ENCODE measurements at places on chromosomes 7 and 10.

- DNase-seq = no peak
Observed at GRCh38 chr10:126504761-126505112, 116.5 kb upstream of the ADAM12 start.

- no peak for DNase-seq
Observed at GRCh38 chr7:44324481-44325200, 753 bp downstream of the CAMK2B start.

- DNase-seq = peak; percentile 27
Observed at GRCh38 chr10:132397671-132398565, 918 bp downstream of the PWWP2B start.

DNA sequence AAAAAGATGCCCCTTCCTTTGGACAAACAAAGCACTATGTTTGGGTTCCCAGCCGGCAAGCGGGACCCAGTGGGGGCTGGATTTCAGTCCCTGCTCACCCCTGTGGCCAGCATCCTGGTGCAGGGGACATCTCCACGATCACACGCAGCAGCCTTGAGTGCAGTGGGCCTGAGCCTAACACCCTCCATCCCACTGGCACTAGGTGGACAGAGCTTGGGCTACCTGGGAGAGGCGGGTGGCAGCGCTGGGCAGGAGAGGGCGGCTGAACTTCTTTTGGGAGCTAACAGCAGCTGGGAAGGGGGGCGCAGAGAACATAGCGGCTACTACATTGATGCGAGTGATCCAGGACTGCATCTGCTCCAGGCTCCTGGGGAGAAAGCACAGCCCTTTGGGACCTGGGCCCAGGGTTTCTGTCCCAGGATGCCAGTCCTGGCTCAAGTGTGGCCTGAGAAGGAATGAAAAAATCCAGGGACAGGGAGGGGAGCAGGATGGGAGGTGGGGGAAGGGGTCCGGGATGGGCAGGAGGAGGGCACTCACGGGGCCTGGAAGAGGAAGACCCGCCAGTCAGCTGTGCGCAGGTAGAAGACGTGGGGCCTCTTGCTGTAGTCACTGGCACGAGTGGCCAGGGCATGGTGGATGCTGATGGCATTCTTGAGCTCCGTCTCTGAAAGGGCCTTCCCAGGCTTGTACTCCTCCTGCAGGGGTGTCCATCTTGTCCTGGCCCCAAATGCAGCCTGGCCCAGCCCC is 9.0 kb downstream of the NFKB2 start:
- DNase-seq = no peak

GRCh38 chr7:143337216-143337615 is 21.3 kb downstream of the CLCN1 start:
- DNase-seq = no peak

DNA sequence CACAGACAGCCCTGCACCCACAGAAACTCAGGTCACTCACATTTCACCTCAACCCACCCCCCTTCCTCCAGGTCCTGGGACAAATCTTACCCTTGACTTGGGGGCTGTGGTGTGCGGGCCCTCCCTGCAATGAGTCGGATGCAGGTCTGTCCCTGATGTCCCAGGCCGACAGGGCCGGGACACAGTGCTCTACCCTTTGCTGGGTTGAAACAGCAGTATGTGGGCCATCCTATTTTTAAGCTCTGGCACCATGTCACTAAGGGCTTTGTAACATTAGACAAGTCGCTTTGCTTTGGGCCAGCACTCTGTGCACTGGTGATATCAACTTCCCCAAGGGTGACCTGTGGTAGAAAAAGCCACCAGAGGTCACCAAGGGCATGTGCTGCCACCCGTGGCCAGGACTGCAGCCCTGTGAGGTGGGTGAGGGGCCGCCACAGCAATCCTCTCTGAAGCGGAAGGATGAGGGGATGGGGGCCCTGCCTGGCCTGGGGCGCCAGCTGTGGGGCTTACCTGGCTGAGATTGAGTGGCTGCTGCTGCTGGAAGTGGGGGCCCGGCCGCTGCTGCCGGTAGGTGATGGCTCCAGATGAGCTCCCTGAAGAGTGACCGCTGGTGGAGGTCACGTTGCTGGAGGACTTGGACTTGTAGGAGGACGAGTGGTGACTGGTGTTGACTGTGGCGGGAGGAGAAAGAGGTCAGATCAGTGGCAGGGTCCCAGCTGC is 51.3 kb downstream of the CLEC2L start:
- no peak for DNase-seq

- no peak for DNase-seq
Observed at GRCh38 chr7:157193274-157193673, 54.5 kb downstream of the UBE3C start.

GRCh38 chr10:65328486-65328885 is 1597.3 kb upstream of the LRRTM3 start:
- no peak for DNase-seq

DNA sequence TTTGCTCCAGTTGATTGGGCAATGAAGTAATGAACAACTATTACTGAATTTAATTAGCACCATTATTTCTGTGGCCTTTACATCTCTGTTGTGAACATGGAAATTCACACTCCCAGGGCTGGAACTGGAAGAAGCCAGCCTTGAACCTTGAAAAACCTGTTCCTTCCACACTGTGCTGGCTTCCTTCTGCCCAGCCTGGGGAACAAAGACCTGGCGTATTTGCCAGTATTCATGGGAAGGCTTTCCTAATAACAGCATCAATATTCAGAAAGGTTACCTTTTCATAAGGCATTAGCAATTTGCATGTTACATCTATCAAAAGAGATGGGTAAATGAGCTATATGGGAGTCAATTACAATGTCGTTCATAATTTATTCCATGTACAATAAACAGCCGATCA is 1.3 kb downstream of the C10orf90 start:
- no peak for DNase-seq

- no peak for DNase-seq
Observed at GRCh38 chr7:158707610-158708009, 3.0 kb upstream of the NCAPG2 start.

GRCh38 chr10:43225787-43226153 is 41.1 kb downstream of the RASGEF1A start:
- DNase-seq = no peak

DNA sequence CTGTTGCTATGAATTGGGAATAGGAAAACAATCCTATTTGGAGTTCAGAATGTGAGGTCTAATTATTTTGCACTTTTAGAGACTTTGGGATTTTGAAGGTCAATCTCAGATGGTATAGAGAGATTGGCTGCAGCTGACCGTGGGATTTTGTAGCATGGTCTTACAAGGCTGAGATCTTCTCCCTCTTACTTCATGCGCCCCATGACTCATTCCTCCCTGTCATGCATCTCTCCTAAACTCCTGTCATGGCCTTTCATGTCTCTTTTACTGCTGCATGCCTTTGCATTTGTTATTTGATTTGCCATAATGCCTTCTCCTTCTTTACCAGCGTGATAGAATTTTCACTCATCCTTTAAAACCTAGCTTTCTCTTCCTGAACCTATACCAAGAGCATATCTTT is 133.1 kb downstream of the BBS9 start:
- DNase-seq = no peak

DNA sequence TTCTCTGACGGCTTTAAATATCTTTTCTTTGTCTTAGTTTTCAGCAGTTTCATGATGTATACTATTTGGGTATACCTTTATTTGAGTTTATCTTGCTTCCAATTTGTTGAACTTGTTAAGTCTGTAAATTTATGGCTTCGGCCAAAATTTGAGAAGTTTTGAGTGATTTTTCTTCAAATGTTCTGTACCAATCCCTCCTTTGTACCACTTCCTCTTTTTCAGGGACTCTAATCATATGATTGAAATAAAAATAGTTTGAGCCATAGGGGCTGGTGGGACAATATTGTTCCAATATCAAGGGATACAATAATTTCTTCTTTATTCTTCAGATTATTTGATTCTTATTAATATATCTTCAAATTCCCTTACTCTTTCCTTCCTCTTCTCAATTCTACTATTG is 43.1 kb upstream of the CTTNBP2 start:
- no peak for DNase-seq

- no peak for DNase-seq
Observed at GRCh38 chr7:104327938-104328295, 486 bp upstream of the LHFPL3 start.

GRCh38 chr10:44416936-44417335 is 32.0 kb upstream of the CXCL12 start:
- no peak for DNase-seq

DNA sequence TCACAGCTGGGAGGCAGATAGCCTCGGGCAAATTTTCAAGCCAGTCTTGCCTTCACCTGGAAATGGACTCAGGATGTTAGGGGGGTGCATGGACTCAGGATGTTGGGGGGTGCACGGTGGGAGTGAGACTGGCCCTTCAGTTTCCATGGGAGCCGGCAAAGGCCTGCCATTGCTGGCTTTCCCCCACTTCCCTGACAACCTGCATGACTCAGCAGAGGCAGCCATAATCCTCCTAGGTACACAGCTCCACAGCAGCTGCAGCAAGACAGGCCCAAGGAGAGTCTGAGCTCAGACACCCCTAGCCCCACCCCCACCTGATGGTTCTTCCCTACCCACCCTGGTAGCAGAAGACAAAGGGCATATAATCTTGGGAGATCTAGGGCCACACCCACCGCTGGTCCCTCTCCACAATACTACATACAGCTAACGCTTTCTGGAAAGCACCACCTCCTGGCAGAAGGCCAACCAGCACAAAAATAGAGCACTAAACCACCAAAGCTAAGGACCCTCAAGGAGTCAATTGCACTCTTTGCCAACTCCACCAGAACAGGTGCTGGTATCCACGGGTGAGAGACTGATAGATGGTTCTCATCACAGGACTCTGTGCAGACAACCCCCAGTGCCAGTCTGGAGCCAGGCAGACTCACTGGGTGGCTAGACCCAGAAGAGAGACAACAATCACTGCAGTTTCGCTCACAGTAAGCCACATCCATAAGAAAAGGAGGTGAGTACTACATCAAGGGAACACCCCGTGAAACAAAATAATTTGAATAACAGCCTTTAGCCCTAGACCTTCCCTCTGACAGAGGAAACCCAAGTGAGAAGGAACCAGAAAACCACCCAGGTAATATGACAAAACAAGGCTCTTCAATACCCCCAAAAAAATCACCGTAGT is 18.3 kb downstream of the C7orf25 start:
- no peak for DNase-seq

GRCh38 chr10:12006671-12007070 is 35.9 kb downstream of the UPF2 start:
- no peak for DNase-seq

DNA sequence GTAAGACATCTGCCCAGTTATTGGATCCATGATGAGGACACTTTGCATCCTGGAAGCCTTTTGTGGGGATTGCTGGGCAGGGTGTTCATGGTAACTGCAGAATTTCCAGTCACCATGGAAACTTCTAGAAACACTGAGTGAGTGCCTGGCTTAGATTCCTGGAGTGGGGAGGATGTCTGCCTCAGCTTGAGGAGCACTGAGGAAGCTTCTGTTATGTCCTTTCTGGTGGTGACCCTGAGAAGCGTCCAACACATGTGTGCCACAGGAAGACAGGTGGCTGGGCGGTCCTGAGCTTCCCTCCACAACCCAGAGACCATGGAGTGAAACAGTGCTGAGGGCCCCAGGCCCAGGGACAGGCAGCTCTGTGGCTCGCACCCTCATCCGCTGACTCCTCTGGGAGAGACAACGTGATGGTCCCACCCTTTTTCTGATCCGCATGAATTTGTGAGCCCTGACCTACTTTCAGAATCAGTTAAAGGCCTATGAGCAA is 191.8 kb upstream of the CXCL12 start:
- peak; percentile 61 for DNase-seq

- no peak for DNase-seq
Observed at GRCh38 chr7:94594882-94595281, 61.1 kb downstream of the SGCE start.

DNA sequence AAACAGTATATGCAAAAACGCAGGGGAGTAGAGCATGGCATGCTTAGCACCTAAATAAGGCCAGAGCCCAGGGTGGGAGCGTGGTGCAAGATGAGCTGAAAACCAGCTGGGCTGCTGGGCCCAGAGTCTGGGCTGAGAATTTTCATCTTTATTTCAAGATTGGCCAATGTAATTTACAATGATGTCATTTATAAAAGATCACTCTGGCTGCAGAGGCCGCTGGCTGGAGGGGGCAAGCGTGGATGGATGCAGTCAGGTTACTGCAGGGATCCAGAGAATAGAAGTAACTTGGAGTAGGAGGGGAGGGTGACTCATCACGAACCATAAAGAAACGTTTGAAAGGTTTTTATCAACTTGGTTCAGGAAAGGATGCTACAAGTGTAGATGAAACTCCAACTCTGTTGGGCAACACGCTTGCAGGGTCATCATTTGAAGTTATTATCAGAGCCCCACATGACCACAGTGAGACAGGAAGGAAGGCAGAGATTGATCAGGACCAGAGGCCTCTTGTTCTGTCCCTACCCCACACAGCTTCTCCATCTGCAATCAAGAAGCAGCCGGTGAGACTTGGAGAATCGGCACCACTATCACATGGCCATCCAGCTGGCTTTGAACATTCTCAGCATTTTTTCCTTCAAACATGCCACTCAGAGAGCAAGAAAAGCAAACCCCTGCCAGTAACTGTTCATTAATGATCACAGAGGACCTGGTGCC is 49.2 kb downstream of the ODAD2 start:
- no peak for DNase-seq

GRCh38 chr7:45626441-45627430 is 52.6 kb downstream of the ADCY1 start:
- no peak for DNase-seq

GRCh38 chr7:151637781-151638261 is 118.1 kb upstream of the RHEB start:
- no peak for DNase-seq

GRCh38 chr10:14510346-14510745 is 179.6 kb upstream of the FRMD4A start:
- DNase-seq = no peak

DNA sequence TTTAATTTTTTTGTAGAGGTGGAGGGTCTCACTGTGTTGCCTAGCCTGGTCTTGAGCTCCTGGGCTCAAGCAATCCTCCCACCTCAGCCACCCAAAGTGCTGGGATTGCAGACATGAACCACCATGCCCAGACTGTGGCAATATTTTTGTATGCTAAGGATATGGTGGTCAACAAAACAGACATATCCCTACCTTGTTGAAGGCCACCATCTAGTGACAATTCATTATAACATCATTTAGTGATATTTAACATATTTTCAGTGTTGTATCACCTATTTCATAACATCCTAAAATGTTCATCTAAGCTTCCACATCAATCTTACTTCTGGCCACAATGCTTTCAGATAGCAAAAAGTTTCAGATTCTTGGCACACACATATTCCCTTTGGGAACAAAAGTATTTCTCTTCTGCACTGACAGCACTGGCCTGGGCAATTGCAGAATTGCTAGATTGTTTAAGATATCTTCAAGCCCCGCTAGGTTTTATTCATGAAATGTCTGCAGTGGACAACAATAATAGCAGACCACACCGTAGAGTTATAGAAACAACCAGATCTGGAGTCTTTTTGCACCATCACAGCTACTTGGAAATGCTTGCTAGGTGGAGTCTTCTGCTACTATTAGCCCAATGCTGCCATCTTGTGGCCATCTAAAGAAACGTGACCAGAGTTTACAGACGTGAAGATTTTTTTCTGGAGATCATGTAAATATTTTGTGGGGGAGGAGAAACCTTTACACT is 58.4 kb downstream of the DNAJC12 start:
- DNase-seq = peak; percentile 74

DNA sequence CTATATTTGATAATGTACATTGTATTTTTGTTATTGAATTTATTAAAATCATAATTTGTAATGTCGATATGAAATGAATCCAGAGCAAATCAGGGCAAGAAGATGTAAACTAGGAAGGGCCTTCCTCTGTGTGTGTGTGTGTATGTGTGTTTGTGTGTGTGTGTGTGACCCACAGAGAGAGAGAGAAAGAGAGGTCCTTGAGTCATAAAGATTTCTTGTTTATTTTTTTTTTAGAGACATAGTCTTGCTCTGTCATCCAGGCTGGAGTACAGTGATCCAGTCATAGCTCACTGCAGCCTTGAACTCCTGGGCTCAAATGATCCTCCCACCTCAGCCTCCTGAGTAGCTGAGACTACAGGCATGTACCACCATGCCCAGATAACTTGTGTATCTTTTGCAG is 50.7 kb downstream of the INPP5F start:
- no peak for DNase-seq
